ENCODE measurements at places on chromosomes 1 and 21.

DNA sequence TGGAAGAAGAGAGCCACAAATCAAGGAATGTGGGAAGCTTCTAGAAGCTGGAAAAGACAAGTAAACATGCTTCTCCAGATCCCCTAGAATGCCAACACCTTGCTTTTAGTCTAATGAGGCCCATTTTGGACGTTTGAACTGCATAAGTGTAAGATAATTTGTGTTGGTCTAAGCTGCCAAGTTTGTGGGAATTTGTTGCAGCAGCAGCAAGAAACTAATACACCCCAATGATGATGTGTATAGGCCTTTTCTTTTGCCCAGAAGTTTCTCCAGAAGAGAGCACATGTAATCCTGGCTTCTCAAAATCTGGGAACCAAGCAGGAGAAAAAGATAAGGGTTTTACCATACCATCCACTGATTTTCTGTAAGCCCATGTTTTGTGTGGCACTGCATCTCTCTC, 96.1 kb upstream of the DPT start:
- DNase-seq = no peak

GRCh38 chr1:116817582-116818064, 63.4 kb downstream of the CD2 start:
- DNase-seq = peak; percentile 61

DNA sequence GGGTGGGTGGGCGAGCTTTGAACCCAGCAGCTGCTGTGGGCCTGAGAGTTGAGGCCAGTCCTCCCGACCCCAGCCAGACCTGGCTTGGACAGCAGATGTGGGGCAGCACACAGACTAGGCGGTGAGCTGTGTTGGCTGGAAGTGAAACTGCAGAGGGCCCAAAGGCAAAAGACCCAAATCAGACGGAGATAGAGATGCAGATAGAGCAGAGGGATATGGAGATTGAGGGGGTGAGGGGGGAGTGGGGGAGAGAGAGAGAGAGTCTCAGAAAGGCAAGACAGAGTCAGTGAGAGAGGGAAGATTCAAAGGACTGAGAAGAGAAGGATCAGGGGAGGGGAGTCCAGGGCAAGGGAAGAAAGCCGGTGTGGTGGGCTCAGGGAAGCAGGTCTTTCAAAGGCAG, 17.0 kb upstream of the POU3F1 start:
- no peak for DNase-seq

- DNase-seq = no peak
Observed at GRCh38 chr1:178644308-178645120, 80.5 kb upstream of the RALGPS2 start.

DNA sequence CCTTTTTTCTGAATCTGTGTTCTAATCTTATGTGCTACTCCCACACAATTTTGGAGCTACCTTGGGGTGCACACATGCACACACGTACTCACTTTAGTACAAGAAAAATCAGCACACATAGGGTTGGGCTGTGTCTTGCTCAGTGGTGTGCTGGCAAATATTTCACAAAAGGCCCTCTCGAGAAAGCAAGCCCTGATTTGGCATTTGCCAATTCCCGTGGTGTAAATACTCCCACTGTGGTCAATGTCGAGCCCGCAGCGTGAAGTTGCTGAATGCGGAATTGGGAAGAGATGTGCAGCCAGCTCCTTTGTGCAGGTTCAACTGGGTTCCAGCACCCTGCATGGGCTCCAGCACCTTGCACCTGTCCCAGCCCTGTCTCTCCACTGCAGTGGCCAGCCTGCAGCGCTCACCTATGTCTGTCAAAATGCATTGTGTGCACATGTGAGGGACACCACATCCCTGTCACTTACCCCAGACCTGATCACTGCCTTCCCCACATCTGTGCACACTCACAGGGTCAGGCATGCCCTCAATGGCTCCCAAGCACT, 78.4 kb upstream of the WNT4 start:
- no peak for DNase-seq

- DNase-seq = no peak
Observed at GRCh38 chr1:181061891-181062835, 26.3 kb upstream of the IER5 start.

DNA sequence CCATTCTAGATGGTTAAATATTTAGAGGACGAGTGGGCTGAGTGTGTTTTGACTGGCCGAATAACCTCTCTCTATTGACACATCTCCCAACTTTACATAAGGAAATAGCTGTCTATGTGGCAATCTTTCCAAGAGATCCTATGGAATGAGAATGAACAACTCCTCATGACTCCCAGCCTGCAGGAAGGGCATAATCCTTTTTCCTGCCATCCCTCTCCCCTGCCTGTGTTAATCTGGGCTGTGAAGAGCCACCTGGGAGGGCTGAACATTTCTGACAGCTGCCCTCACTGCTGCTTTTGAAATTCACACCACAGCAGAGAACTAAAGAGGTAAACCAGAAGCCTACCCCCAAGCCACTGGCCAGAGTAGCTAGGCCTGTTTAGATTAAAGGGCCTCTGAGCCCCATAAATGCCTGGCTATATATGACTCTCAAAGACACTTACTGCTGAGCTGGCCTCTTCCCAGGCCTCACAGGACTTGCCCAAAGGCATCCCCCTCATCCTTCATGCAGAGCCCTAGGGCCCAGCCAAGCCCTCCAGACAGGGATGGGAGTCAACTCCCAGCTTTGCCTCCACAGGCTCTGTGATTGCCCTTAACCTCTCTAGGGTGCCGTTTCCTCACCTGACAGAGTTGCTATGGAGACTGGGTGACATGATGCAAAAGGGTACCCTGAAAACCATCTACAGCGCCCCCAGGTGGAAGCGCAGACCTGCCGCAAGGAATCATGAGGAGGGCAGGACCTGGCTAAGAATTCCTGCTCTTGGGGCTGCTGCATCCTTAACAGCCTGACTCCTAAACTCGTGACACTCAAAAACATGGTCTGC, 42.0 kb upstream of the LDLRAP1 start:
- DNase-seq = no peak

DNA sequence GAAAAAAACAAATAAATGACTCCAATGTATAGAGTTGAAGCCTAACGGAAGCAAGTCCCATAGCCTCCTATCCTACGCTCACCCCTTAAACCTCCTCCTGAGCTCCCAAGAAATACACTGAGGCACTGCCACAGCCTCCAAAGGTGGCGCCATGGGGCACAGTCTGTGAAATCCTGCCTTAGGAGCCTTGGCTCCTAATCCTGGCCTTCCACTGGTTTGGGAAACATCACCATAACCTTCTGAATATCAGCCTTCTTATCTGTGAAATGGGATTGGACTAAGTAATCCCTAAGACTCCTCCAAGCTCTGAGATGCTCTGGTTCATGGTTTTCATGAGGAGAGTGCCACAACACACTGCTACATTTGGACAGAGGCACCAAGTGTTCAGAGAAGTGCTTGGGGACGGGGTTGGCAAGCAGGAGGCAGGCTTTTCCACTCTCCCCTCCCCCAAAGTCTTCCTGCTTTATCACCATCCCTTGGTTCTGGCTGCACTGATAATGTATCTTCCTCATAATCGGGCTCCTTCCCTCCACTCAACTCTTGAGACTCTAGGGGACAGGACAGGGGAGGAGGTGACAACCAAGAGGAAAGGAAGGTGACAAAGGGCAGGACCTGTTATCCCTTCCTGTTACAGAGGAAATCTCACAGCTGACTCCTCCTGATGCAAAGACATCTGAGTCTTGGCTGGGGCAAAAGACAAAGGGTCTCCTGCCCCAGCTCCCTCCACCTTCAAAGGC, 2.7 kb downstream of the SLAMF7 start:
- no peak for DNase-seq

- DNase-seq = no peak
Observed at GRCh38 chr1:23577056-23578004, 18.0 kb upstream of the ID3 start.

GRCh38 chr1:58748666-58749065, 35.2 kb downstream of the JUN start:
- no peak for DNase-seq

GRCh38 chr1:38287547-38287946, 241.0 kb upstream of the POU3F1 start:
- no peak for DNase-seq

- no peak for DNase-seq
Observed at GRCh38 chr1:154502066-154502743, at the start of the genes SHE and TDRD10. SHE (minus strand) TSS chr1:154502412; CDS start chr1:154502026, 386 bp downstream. TDRD10 (plus strand) TSS chr1:154502219; CDS start chr1:154506904, 4,685 bp downstream.

DNA sequence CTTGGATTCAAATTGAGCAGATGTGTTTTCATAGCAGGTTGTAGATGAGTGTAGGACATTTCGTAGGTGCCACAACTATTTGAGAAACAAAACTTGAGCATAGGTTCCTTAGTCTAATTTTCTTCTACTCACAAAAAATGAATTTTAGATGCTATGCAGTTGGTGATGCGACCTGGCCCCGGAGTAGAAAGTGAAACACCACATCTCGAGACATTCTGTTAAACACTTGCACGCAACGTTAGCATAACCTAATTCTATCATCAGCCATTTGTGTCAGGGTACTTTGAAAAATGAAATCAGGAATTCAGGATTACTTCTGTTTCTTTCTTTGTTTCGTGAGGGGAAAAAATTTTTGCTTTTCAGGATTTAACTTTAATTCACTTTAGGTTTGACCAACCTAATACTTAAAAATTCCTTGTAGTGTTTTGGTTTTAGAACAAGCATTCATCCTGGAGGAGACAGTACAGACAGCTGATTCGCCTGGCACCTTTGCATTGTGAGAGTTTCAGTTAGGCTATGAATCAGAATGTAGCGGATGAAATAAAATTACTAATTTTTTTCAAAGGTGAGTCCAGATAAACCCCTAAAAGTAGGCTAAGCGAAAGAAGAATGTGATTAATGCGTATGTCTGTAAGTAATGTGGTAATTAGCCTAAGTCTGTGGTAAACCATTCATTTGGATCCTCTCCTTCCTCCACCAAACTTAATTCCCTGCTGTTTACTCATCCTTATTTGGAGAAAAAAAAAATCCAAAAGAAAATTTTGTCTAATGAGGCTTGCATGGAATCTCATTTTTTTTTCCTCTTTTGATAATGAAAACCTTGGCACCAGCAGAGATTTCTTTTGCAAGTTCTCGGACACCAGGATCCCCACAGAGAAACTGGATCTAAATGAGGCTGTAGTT, 44.9 kb downstream of the MAP3K21 start:
- no peak for DNase-seq

DNA sequence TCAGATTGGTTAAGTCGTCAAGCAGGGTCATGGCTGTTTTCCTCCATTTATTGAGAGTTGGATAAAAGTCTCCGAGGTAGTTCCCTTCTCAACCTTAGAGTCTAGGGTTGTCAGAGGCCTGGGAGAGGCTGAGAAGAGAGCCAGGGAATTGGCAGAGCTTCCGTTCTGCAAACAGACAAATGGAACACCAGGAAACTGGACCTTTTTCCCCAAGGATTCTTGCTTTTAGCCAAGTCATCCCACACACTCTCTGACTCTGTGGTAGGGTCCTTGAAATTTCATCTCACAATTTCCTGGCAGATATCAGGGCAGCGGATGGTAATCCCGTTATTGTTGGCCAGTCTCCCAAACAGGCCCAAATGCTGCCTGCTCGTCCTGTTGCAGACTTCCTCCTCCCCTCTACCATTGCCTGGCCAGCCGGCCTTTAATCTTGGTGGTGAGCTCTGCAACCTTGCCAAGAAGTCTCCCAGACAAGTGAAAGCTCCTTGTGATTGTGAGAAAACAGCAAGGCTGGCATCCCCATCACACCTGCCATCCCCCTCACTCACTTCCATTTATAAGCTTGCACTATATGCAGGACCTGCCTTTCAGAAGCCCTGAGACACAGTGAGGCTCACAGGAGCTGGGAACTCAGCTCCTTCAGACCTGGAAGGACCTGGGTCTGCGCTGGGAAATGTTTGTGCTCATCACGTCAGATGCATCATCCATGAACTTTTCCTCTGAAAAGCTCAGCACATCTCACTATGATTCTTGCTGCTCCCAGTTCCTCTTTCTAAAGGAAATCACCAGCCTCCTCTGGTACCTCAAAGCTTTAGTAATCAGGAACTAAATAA, 13.7 kb upstream of the SRP9 start:
- DNase-seq = no peak

GRCh38 chr1:75203415-75204277, 69.5 kb downstream of the LHX8 start:
- no peak for DNase-seq

- no peak for DNase-seq
Observed at GRCh38 chr1:87435484-87435883, 106.8 kb downstream of the LMO4 start.

- no peak for DNase-seq
Observed at GRCh38 chr1:206445116-206445515, 25.2 kb upstream of the IKBKE start.

DNA sequence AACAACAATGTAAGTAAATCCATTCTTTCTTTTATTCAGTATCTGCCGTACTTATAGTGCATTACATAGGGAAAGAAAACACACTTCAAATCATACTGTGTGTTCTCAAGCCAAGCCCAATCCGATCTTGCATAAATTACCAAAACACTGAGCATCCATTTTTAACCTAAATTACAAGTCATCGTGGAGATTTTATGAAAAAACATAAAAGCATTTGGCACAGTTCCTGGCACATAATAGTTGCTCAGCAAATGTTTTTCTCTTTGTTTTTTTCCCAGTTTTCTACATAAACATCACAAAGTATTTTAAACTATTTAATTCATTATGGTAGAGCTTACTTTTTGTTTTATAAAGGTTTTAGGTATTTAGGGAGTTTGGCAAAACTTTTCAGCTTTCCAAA, 48.1 kb upstream of the LRRC8C start:
- DNase-seq = no peak

DNA sequence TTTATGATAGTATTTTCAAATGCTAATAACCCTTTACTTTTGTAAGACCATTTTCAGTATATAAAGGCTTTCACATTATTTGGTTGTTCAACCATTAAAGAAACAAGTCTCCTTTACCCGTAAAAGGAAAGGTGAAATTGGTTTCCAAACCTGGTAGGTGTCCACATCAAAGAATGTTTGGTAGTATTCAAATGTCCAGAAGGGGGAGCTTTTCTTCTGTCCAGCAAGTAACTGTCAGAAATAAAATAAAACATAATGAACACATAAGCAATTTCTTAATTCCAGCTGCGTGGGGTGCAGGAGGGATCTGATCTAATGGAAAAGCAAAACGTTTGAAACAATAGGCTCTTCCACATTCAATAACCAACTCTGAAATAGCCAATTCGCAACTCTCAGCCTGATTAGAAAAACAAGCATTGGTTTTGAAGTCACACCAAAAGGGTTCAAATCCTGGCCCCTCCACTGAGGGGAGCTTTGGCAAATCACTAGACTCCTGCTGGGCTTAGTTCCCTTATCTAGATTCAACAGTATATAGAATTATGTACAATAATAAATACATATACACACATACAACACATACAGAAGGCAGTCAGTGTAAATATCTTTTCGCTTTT, 11.0 kb downstream of the YIPF1 start:
- DNase-seq = no peak

- no peak for DNase-seq
Observed at GRCh38 chr1:188027613-188028012, 1198.9 kb downstream of the PLA2G4A start.

- DNase-seq = no peak
Observed at GRCh38 chr1:92363401-92363800, 64.5 kb downstream of the RPAP2 start.

DNA sequence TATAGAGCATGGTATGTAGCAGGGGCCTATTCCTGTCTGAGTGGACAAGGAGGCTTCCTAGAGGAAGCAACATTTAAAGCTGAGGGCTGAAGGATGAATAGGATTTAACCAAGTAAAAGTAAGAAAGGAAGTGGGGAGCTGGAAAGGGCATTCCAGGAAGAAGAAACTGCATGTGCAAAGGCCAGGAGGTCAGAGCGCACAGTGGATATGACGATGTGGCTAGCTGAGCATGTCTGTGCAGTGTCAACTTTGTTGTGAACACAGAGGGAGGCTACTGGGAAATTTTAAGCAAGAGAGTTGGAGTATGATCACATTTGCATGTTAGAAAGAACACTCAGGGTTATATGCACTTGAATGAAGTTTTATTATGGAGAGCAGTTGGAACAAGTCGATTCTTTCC, 28.6 kb upstream of the JUN start:
- DNase-seq = no peak

- peak; percentile 23 for DNase-seq
Observed at GRCh38 chr1:30823969-30824735, 66.6 kb upstream of the LAPTM5 start.
